D721Med (cell line): ENCODE measurements at places on chromosomes 3 and 15.

DNA sequence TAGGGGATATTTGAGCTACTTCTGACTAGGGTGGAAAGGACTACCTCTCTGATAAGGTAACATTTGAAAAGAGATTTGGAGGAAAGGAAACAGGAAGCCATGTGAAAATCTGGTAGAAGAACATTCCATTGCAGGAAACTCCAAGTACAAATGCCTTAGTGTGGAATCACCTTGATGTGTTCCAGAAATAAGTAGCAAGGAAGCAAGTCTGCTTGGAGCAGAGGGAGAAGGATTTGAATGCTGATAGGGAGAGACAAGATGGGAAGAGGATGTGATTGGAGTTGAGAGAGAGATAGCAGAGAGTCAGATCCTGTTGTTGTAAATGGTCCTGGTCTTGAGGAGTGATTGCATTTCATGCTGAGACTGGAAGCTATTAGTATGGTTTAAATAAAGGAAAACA is 335.1 kb upstream of the DCBLD2 start:
- DNase-seq = no peak

DNA sequence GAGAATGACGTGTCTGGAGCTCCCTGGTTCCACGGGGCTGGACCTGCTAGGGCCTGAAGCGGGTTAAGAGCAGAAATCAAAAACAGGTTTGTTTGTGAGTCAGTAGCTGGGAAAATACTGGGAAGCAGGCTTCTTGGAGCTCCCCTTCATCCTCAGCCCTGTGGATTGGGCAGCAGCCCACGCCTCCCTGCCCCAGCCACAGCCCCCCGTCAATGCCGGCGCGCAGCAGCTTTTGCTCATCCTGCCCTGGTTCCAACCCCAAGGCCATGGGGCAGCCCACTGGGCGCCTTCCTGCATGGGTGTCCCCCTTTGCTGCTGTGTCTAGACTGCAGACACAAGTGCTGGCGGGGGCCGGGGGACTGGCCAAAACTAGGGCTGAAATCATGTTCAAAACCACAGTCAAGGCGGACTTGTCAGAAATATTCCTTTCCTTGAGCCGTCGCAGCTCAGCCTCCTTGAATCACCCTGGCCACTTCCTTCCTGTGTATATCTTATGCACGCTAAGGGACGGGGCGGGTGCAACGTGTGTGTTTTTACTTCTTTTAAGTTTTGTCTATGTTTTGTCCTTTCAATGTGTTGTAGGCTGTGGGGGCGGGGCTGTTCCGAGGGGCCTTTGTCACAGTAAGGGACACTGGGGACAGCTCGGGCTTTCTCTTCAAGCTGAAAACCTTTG is 108.1 kb downstream of the KLF13 start:
- DNase-seq = no peak

GRCh38 chr15:85598718-85599398 is 195.9 kb downstream of the KLHL25 start:
- DNase-seq = no peak

GRCh38 chr3:115217678-115218451 is 70.8 kb upstream of the ZBTB20 start:
- no peak for DNase-seq

DNA sequence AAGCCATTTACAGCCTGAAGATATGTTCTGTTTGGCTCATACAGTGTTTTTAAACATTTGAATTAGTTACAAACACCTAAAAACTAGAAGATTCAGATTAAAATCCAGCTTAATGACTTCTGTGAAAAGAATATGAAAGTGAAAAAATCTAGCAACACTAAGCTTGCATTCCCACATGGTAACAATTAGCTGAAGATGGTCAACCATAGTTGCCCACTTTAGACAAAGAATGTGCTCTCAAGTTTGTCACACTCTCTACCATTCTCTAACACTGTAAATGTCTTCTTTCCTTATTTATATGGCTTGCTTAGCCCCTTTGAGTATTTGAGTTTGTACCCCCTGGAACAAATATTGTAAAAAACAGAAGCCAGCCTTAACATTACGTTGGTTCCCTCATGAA is 32.7 kb downstream of the HDGFL3 start:
- DNase-seq = no peak

DNA sequence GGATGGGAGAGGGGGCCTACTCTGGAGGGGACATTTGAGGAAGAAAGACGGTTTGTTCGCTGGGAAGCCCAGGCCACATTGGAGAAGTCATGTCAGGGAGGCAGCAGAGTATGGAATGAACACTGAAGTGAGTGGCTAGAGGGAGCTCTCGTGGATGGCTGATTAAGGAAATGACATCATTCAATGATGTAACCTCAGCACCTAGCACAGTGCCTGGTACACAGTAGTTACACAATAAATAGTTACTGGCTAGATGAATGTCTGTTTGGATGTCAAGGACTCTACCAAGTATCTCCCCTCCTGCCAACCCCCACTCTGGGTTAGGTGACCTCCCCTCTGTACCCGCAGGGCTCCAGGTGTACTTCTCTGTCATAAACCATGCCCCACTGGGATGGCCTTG is 121.1 kb downstream of the CLSTN2 start:
- DNase-seq = no peak

- no peak for DNase-seq
Measured at GRCh38 chr3:126433496-126434263, 39.0 kb downstream of the CFAP100 start.
